ENCODE measurements at places on chromosomes 4 and X. TPM values are rescaled to one million over a fixed set of nuclear protein-coding genes. Genes with fewer than 3 reads are reported as not detected.

EOLA2 gene
- total RNA-seq = 59.2 TPM

OTUD6A gene
- total RNA-seq = not detected

RFC1 gene
- 21.0 TPM for total RNA-seq

ALB gene
- 0.06 TPM for total RNA-seq

GLOD5 gene
- not detected for total RNA-seq

DGKQ gene
- total RNA-seq = 7.4 TPM

KLHL4 gene
- 3.5 TPM for total RNA-seq

HADH gene
- total RNA-seq = 23.8 TPM

ACOX3 gene
- total RNA-seq = 8.0 TPM

RADX gene
- not detected for total RNA-seq

ADAM29 gene
- total RNA-seq = not detected

ARSD gene
- 11.9 TPM for total RNA-seq

FAM149A gene
- 1.5 TPM for total RNA-seq

SMIM31 gene
- total RNA-seq = 0.07 TPM

TEX11 gene
- not detected for total RNA-seq

DUSP21 gene
- not detected for total RNA-seq

REPS2 gene
- 0.32 TPM for total RNA-seq

RAPGEF2 gene
- 14.5 TPM for total RNA-seq

HMGN5 gene
- total RNA-seq = 3.8 TPM

SPANXB1 gene
- total RNA-seq = 1.9 TPM

TLL1 gene
- total RNA-seq = 0.30 TPM

AVPR2 gene
- total RNA-seq = not detected

NIPAL1 gene
- total RNA-seq = 0.92 TPM

GRPR gene
- 0.09 TPM for total RNA-seq

DSPP gene
- total RNA-seq = not detected

MUC7 gene
- total RNA-seq = not detected

STEEP1 gene
- 30.1 TPM for total RNA-seq

SPACA5 gene
- total RNA-seq = not detected

DRD5 gene
- not detected for total RNA-seq

SORCS2 gene
- total RNA-seq = 5.1 TPM

FDCSP gene
- not detected for total RNA-seq

GABRQ gene
- total RNA-seq = 0.32 TPM

PNCK gene
- total RNA-seq = 0.16 TPM

SSX1 gene
- total RNA-seq = not detected

MCF2 gene
- not detected for total RNA-seq

KCND1 gene
- total RNA-seq = 0.77 TPM

CFI gene
- 0.75 TPM for total RNA-seq

RASL11B gene
- total RNA-seq = 0.07 TPM
